ENCODE measurements at places on chromosomes 5 and 9.

- H3K27ac ChIP-seq, result peak overlapping the region; percentile 96
- peaks cover 80% of the 10 kb centered on the region for H3K4me1 ChIP-seq
- no peaks in the 10 kb centered on the region for H3K27me3 ChIP-seq
- peak; percentile 84 for DNase-seq
Measured at GRCh38 chr5:180803181-180804128, 849 bp upstream of the MGAT1 start.

- H3K36me3 ChIP-seq, result no peaks in the 10 kb centered on the region
- no peaks in the 10 kb centered on the region for H3K27me3 ChIP-seq
- no peak within 1 kb of the TSS for H3K27ac ChIP-seq
- no peak within 1 kb of the TSS for H3K4me3 ChIP-seq
- peaks cover 32% of the 10 kb centered on the region for H3K4me1 ChIP-seq
Measured at GRCh38 chr9:98807070-98807813, at the start of gene GALNT12. Gene GALNT12 (plus strand): TSS chr9:98807670. CDS start chr9:98807699, 29 bp downstream.

DNA sequence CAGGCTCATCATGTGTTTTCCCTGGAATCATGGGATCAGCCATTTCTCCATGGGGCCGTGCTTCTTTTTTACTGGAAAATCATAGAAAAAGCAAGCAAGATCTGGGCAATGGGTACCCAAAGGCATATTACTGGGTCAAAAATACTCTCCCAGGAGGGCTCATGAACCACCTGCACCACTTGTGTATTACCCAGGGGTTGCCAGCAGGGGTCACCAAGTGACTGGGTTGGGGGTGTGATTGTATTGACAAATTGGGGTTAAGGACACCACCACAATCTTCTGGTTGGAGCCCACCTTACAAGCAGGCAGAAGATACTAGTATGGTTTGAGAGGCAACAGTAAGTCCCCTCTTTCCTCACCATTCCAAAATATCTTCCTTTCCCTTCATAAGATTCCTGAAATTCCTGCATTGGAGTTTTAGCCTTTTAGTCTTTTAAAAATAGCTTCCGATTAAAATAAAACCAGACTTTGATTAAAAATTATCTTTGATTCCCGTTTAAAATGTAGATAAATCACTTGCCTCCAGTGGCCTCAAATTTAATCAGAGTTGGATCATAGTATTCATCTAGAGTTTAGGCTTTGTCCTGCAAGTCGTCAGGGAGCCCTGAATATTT lies 603.3 kb downstream of the KIF4B start:
- no peaks in the 10 kb centered on the region for H3K4me1 ChIP-seq
- no peaks in the 10 kb centered on the region for H3K36me3 ChIP-seq
- H3K27me3 ChIP-seq, result no peaks in the 10 kb centered on the region
- DNase-seq, result peak; percentile 23
- no peak overlapping the region for H3K27ac ChIP-seq

DNA sequence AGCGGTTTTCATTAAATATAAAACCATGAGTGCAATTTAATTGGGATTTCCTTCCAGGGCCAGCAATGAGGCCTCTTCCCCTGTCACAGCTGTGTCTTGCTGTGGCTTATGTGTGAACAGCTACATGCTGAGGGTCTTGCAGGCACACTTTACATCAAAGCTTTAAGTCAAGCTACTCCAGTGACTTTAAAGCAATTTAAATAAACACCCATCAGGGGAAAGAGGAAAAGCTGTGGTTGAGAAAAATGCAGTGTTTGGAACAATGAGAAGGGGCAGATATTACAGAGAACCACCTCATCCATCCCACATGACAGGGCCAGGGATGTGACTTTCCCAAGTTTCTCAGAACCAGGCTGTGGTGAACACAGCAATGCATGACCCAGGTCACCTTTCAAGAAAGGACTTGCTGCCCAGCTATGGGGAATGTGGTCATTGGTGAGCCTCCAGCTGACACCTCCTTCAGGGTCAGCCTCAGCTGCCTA lies 115.9 kb upstream of the LPAR1 start:
- H3K4me1 ChIP-seq, result no peaks in the 10 kb centered on the region
- no peak overlapping the region for H3K27ac ChIP-seq
- H3K27me3 ChIP-seq, result no peaks in the 10 kb centered on the region
- no peak for DNase-seq
- H3K4me3 ChIP-seq, result no peak overlapping the region

GRCh38 chr9:134378901-134379338 lies 52.7 kb downstream of the RXRA start:
- peak; percentile 42 for DNase-seq
- H3K27me3 ChIP-seq, result no peaks in the 10 kb centered on the region
- H3K4me3 ChIP-seq, result no peak overlapping the region

DNA sequence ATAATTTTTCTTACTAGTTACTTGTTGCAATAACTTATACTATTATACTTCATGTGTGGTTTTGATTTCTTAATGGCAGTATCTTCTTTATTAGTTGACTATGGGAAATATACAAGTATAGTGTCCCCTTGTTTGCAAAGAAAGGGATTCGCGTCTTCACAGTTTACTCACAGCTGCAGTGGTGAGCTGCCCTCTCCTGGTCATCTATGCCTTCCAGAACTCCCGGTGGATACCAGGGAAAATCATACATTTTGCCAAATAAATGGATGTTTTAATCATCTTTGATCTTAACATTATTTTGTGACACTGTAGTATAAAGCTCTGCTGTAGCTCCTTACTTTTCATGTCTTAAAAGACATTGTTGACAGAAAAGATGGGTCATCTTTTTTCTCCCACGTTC lies 142.0 kb downstream of the ZCCHC7 start:
- H3K4me3 ChIP-seq, result no peak overlapping the region
- no peak overlapping the region for H3K27ac ChIP-seq
- no peak for DNase-seq
- H3K4me1 ChIP-seq, result no peaks in the 10 kb centered on the region

DNA sequence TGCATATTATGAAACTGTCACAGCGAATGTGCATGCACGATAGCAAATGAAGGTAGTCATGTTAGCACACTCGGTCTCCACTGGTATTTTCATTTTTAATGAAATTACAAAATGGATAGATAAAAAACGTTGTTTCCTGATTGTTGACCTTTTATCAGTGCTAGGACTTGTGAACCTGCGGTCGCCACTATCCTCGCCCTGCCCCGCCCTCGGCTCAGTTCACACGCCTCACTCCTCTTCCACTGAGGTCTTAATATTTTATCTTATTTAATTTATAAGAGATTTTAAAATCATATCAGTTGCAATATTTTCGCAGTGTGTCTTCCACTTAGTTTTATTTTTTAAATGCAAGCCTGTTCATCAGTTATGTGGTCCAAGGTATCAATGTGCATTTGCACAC lies 382.6 kb upstream of the IRX4 start:
- no peak overlapping the region for H3K4me3 ChIP-seq
- no peaks in the 10 kb centered on the region for H3K36me3 ChIP-seq
- no peaks in the 10 kb centered on the region for H3K4me1 ChIP-seq

GRCh38 chr5:122083535-122083934 lies 5.5 kb upstream of the LOX start:
- H3K36me3 ChIP-seq, result no peaks in the 10 kb centered on the region
- H3K27ac ChIP-seq, result no peak overlapping the region
- H3K4me1 ChIP-seq, result peaks cover under 1% of the 10 kb centered on the region
- H3K4me3 ChIP-seq, result no peak overlapping the region

GRCh38 chr9:132575005-132575609 lies 7.3 kb upstream of the BARHL1 start:
- peaks cover 19% of the 10 kb centered on the region for H3K27me3 ChIP-seq
- no peak overlapping the region for H3K27ac ChIP-seq
- no peaks in the 10 kb centered on the region for H3K36me3 ChIP-seq
- peak; percentile 67 for DNase-seq
- H3K4me1 ChIP-seq, result no peaks in the 10 kb centered on the region

GRCh38 chr5:161547738-161548486 lies 1.4 kb upstream of the GABRB2 start:
- no peaks in the 10 kb centered on the region for H3K27me3 ChIP-seq
- H3K27ac ChIP-seq, result no peak overlapping the region
- DNase-seq, result peak; percentile 17
- peak overlapping the region; percentile 36 for H3K4me3 ChIP-seq
- no peaks in the 10 kb centered on the region for H3K36me3 ChIP-seq

DNA sequence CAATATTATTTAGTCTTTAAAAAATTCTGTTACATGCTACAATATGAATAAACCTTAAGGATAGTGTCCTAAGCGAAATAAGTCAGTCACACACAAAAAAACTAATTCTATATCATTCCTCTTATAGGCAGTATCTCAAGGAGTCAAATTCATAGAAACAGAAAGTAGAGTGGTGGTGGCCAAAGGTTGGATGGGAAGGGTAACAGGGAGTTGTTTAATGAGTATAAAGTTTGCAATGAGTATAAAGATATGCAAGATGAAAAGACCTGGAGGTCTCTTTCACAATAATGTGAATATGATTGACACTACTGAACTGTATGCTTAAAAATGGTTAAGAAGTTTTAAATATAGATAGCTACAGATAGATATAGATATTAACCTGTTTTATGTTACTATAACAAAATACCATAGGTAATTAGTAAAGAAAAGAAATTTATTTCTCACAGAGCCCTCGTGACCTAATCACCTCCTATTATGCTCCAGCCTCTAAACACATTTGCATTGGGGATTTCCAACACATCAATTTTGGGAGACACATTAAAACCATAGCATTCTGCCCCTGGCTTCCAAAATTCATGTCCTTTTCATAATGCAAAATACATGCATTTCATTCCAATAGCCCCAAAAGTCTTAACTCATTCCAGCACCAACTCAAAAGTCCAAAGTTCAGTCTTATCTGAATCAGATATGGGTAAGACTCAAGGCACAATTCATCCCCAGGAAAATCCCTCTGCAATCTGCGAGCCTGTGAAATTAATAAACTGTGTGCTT lies 93.6 kb downstream of the ATPSCKMT start:
- no peaks in the 10 kb centered on the region for H3K36me3 ChIP-seq
- no peak overlapping the region for H3K4me3 ChIP-seq
- no peaks in the 10 kb centered on the region for H3K4me1 ChIP-seq
- no peak for DNase-seq
- H3K27ac ChIP-seq, result no peak overlapping the region
- no peaks in the 10 kb centered on the region for H3K27me3 ChIP-seq

DNA sequence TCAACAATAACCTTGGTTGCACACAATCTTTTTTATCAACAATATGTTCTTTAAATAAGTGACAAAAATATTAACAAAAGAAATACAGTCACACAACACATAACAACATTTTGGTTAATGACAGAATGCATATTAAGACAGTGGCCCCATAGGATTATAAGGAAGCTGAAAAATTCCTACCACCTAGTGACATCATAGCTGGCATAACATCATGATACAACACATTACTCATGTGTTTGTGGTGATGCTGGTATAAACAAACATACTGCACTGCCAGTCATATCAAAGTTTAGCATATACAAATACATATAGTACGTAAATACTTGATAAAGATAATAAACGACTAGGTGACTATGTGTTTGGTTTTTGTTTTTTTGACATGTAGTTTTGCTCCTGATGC lies 344.8 kb upstream of the POU5F2 start:
- H3K36me3 ChIP-seq, result no peaks in the 10 kb centered on the region
- no peak overlapping the region for H3K27ac ChIP-seq
- H3K4me1 ChIP-seq, result no peaks in the 10 kb centered on the region
- H3K27me3 ChIP-seq, result no peaks in the 10 kb centered on the region
- no peak for DNase-seq
- H3K4me3 ChIP-seq, result no peak overlapping the region

DNA sequence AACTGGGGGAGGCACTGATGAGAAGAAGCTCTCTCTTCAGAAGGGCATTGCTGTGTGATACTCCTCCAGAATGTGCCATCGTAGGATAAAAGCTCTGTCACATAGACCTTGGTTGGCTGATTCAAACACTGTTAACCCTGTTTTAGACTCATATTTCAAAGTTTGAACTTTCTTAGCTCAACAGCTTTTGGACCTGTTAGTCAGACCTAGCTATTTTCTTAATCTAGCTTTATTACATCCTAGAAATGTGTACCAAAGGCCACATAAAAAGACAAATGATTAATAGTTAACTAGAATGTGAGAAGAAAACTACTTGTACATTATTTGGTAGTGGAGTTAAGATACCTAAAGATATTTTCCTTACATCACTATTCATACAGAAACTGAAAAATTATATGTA lies 4.3 kb downstream of the RHOBTB3 start:
- H3K27ac ChIP-seq, result no peak overlapping the region
- no peak overlapping the region for H3K4me3 ChIP-seq
- no peak for DNase-seq
- H3K4me1 ChIP-seq, result peaks cover 55% of the 10 kb centered on the region
- peaks cover 3% of the 10 kb centered on the region for H3K36me3 ChIP-seq

- no peak overlapping the region for H3K4me3 ChIP-seq
- no peaks in the 10 kb centered on the region for H3K27me3 ChIP-seq
- no peaks in the 10 kb centered on the region for H3K4me1 ChIP-seq
- H3K27ac ChIP-seq, result no peak overlapping the region
Measured at GRCh38 chr5:8012131-8012977, 143.4 kb downstream of the MTRR start.

DNA sequence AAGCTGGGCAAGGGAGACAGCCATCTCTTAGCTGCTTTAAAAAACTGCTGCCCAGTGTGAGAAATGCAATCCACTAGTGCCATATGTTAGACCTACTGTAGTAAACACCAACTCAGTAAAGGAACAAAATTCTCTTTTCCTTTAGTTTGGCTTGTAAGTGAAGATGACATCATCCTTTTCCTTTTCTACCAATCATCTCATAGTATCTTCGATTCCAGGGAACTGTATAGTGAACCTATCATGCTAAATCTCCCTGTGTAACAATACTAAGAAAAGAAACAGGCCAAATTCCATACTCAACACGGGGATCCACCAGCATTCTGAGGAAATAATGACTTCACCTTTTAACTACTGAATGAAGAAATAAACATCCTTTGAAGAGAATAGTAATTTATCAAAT lies 100.1 kb downstream of the RAPGEF6 start:
- no peaks in the 10 kb centered on the region for H3K36me3 ChIP-seq
- no peak overlapping the region for H3K4me3 ChIP-seq
- H3K27ac ChIP-seq, result no peak overlapping the region
- H3K27me3 ChIP-seq, result no peaks in the 10 kb centered on the region

DNA sequence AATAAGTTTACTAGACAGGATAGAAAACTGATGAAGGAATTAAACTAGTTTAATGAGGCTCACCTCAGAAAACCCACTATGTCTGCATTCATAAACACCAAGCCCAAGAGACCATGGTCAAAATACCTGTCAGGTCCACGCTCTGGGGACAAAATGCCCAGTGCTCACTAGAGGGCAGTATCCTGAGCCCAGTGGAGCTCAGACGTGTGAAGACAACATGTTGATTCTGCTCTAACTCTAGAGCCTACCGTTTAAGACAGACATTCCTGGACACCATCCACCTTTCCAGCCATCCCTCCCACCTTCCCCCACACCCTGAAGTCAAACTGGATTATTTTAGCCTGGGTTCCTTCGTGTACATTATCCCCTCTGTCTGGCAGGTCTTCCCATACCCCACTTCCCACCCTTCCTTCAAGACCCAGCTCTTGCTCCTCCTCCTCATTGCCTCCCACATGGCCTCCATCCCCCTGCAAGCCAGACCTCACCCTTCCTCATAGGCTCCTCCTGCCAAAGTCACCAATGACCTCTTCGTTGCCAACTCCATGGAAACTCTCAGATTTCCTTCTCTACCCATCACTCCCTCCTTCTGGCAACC lies 142.3 kb upstream of the FSTL4 start:
- H3K27me3 ChIP-seq, result no peaks in the 10 kb centered on the region
- no peak overlapping the region for H3K4me3 ChIP-seq
- peak; percentile 55 for DNase-seq
- no peaks in the 10 kb centered on the region for H3K4me1 ChIP-seq

Data from body of pancreas (tissue), 4 donors.